ENCODE measurements at places on chromosomes 3 and 15.

DNA sequence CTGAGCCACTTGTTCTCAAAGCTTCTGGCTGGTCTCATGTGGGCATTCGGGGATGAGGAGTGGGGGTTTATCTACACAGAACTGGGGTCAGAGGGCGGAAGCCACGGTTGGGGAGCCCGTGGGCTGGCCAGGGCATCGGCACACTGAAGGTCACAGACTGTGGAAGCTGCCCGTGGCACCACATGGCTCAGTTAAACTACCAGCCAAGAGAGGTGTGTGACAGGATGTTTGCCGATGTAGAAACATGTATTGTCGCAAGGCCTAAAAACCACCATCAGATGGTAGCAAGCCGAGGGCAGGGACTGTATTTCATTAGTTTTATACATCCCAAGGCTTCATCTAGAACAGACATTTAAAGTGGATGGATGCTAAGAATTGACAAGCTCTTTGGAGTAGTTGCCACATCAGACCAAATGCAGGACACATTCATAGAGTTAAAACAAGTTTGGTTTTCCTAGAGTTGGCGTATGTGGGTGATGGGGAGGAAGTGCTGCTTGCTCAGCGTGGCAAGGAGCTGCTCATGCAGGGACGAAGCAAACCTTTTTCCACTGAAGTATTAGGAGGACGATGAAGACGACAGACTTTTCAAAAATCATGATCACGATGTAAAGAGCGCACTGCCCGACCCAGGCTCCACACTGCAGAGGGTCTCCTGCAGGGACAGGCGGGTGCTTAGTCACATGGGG, 9.6 kb upstream of the MUSTN1 start:
- DNase-seq, result no peak

- DNase-seq, result no peak
These were observed 13.3 kb upstream of the MINAR1 start for GRCh38 chr15:79418693-79419279.

GRCh38 chr15:77187751-77188464, 117.0 kb upstream of the TSPAN3 start:
- DNase-seq, result no peak

- DNase-seq, result peak; percentile 32
These were observed 10.9 kb downstream of the RTP1 start for GRCh38 chr3:187208159-187208558.

- DNase-seq, result no peak
These were observed 478.7 kb downstream of the RBMS3 start for GRCh38 chr3:29759411-29760225.

GRCh38 chr3:43759297-43759782, 68.6 kb downstream of the ABHD5 start:
- no peak for DNase-seq

GRCh38 chr3:36894914-36895313, 49.9 kb downstream of the TRANK1 start:
- DNase-seq, result no peak

- no peak for DNase-seq
These were observed 155.6 kb downstream of the STXBP5L start for GRCh38 chr3:121063628-121064027.

- no peak for DNase-seq
These were observed 32.7 kb upstream of the MED12L start for GRCh38 chr3:151052756-151053155.

Data from NCI-H345 (cell line).